Activated T-helper 1 cell treated with Interleukin-2 at 50 U/mL for 16 hours (primary cell): ENCODE measurements at places on chromosomes 2 and 18.

DNA sequence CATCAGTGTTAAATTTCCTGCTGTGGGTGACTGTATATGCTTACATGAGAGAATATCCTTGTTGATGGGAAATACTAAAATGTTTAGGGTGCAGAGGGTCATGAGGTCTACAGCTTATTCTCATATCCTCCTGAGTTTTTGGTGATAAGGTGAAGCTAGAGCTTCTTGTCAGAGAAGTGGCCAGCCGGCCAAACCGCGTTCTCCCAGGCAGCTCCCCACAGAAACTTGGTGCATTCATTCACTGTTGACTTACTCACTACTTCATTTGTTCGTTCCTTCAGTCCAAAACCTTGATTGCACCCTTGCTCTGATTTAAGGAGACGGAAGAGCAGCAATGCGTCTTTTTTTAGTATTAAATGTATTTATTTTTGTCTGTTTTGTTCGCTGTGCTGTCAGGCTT, 8.7 kb downstream of the SNED1 start:
- DNase-seq: no peak

- DNase-seq: no peak
Observed at GRCh38 chr2:42758751-42759150, 5.2 kb downstream of the OXER1 start.

DNA sequence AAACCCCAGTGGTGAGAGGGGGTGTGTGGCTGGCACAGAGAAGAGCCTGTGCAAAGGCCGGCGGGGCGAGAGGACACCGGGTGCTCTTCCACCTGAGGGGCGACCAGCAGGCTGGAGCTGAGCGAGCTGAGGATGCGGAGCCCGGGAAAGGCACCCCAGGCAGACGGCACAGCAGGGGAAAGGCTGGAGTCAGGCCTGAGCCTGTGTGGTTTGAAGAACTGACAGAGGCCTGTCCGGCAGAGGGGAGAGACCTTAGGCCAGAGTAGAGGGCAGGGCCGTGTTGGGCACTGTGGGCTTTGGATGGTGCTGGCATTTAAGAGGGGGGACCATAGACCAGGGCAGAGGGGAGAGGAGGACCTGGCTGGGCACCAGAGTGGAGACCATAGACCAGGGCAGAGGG, 149.8 kb downstream of the RTP5 start:
- DNase-seq: no peak

DNA sequence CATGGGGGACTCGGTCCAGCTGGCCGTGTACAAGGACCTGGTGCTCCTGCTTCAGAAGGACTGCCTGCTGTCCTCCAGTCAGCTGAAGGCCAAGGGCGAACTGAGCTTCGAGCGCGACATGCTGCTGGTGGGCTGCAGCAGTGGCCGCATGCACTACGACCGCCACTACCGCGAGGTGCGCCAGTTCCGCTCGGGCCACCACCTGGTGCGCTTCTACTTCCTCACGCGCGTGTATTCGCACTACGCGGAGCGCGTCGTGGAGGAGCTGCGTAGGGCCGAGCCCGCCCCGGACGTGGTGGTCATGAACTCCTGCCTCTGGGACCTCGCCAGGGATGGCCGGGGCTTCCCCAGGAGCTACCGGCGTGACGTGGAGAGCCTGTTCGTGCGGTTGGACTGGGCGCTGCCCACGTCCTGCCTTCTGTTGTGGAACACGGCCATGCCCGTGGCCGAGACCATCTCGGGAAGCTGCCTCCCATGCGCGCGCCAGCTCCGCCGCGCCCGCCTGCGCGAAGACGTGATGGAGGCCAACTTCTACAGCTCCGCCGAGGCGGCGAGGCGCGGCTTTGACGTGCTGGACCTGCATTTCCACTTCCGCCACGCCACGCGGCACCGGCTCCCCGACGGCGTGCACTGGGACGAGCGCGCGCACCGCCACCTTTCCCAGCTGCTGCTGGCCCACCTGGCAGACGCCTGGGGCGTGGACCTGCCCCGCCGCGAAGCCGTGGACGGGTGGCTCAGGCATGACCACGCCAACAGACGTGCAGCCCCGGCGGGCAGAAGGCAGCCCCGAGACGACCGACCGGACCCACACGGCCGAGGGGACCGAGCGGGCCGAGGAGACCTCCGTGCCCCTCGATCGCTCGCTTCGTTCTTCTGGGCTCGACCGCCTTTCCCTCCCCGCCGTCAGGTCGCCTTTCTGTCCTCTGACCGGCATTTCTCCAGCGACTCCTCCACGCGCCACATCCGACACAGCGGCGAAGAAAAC, 293.9 kb upstream of the ERBB4 start:
- no peak for DNase-seq

GRCh38 chr2:221465776-221466175, 106.3 kb downstream of the EPHA4 start:
- DNase-seq: no peak

DNA sequence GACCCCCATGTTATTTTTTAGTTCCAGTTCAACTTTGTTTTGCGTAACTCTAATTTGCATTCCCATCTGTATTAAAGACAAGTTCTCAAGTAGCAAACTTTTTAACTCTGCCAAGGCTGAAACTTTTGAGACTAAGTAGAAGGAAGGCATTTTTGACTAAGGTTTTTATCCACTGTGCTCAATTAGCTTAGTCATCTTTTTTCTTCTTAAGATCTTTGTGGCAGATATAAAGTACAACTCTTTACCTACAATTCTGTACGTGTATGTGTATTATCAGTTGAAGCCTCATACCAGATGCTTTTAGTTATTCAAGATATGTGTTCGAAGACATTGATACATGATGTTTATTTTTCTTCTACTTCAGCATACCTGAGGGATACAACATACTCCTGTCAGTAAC, 41.6 kb downstream of the CREB1 start:
- DNase-seq: no peak

DNA sequence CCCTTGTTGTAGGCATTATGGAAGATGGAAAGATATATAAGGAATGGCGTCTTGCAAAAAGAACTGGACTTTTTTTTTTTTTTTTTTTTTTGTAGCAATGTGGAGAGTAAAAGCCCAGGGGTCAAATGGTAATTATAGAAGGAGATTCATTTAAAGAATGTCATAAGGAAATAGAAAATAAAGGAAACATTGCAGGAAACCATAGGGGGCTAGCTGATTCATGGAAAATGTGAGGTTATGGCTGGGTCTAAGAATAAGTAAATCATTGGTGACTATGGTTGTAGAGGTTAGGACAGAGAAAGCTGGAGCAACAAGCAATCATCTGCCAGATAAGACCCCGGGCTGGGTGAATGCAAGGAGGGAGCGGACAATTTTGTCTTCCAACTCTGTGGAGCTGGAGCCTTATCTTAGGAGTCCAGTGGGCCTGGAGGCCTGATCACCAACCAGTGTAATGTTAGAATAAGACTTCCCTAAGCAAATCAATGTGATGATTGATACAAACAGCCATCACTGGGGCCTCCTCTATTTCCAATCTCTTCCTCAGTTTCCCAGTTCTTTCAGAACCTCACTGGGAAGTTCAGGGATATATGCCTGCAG, 201.2 kb upstream of the TNP1 start:
- DNase-seq: no peak

GRCh38 chr18:77049938-77050337, 82.6 kb downstream of the MBP start:
- no peak for DNase-seq

- DNase-seq: no peak
Observed at GRCh38 chr2:69082430-69082997, 69.5 kb downstream of the ANTXR1 start.

DNA sequence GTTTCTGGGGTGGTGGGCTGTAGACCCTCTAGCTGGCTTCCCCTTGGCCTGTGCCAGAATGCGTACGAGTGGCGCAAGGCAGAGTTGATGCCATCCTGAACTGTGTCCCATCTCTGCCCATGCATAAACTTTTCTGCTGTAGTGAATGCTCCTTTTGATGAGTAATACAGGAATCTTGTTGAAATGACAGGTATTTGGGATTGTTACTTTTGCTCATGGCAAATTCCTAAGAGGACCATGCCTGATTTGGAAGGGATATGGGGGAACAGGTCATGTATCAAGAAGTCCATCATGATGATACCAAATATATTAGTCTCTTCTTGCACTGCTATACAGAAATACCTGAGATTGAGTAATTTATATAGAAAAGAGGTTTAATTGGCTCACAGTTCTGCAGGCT, 648.0 kb downstream of the SLC4A3 start:
- DNase-seq: no peak

DNA sequence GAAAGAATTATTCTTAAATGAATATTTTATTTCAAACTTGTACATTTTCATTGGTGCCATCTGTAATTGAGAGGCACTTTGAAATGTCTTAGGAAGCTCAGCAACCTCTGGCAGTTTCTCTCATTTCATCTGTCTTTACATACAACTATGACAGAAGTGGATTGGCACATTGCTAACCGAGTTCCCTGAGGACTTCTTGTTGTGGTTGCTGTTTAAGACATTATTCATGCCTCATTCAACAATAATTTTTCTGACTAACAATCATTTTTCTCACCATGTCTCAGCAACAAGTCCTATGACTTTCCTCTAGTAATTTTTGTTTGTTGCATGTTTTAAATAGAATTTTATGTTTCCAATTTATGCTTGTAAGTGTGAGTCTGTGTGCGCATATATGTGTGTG, 284.0 kb upstream of the CWC22 start:
- DNase-seq: no peak

DNA sequence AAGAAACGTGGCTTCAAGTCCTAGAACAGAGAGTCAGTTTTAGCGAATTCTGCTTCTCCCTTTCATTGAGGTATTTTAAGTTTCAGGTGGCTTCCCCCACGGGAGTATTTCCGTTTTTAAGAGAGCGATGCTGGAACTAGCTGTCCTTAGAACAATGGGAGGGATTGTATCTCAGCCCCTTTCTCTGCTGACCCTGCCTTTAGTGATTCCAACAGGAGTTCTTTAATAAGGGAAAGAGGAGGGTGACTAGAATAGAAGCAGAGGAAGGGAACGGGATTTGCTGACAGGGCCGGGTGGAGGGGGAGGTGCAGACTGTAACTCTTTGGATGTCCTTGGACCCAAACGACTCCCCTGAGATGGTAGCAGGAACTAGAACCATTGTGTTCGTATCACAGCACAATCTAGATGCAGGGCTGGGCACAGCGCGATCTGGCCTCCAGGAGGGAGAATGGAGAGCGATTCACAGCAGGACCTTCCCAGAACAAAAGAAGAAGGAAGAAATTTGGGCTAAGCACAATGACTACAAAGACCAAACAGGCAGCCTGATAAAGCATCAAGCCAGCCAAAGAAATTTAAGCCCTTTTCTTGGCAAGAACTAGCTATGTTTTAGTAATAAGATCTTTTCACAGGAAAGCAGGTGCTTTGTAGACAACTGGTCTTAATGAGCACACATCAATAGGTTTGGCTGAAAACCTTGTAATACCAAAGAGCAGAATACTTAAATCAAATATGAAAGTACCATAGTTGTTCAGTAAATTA, 15.8 kb upstream of the RTTN start:
- no peak for DNase-seq

DNA sequence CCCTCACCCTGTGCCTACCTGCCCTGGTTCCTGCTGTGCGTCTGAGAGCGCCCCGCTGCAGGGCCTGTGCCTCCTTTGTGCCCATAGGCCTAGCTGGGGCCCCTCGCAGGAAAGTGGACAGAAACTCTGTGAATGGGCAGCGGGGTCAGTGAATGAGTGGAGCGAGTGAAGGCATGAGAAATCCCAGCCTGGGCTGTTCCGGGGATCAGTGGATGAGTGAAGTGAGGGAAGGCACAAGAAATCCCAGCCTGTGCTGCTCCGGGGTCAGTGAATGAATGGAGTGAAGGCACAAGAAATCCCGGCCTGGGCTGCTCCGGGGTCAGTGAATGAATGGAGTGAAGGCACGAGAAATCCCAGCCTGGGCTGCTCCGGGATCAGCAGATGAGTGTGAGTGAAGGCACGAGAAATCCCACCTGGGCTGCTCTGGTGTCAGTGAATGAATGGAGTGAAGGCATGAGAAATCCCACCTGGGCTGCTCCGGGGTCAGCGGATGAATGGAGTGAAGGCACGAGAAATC, 2.0 kb downstream of the COLEC11 start:
- DNase-seq: no peak

DNA sequence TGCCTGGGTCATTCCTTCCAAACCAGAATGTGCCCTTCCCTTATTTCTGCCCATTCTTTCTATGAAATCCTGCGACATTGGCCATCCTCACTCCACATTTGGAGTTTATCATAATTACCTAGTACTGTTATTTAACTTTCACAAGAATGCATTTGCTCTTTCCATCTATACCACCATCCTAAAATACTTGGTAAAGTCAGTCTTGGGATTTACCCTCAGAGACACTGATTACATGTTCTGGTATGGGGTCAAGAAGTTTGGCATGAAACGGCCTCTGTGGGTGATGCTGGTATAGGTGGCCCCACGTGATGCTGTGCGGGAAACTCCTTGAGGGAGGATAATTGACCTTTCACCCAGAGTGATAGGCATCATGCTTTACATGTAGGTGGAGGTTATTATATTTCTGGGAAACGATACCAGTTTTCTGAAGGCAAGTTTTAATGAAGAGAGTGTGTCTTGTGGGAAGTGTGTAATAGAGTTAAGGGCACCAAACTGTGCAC, 123.5 kb downstream of the FMNL2 start:
- no peak for DNase-seq

DNA sequence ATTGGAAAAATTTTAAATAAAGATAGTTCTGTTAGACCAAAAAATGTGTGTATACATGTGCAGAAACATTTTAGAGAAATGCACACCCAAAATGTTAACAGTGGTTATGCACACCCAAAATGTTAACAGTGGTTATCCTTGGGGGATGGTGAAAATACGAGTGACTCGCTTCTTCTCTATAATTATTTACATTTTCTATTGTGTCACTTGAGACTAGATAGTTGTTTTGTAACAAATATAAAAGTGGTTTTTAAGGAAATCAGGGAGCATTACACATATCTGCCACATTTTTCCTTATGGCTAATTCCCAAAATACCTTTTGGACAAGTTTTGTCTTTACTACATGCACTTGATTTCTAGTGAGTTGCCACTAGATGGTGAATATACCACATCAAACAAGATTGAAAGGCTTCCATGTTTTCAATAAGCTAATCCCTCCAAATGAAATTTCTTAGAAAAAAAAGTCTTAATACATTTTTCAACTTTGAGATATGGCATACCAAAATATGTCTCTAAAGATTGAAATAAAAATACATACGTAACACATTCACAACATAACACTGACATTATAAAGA, 9.0 kb upstream of the HIBCH start:
- DNase-seq: no peak

- peak; percentile 48 for DNase-seq
Observed at GRCh38 chr18:12911025-12911928, 27.2 kb upstream of the PTPN2 start.

DNA sequence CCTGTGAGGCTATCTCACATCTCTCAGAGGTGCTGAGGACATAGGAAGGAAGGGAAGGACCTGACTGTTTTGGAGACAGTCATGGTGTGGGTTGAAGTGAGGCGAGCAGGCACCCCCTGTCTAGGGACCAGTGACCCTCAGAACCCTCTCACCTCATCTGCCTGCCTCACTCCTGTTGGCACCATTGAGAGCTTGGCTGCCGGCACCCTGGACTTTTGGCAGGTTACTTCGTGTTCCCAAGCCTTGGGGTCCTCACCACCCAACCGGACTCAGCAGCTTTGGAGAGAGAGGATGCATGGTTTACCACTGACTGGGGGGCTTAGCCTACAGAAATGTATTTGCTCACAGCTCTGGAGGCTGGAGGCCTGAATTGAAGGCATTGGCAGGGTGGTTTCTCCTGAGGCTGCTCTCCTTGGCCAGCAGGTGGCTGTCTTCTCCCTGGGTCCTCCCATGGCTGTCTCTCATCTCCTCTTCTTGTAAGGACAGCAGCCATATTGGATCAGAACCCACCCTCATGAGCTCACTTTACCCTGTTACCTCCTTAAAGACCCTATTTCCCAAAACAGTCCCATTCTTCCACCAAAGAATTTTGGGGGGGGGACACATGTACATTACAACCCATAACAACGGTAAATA, 142.0 kb downstream of the TSN start:
- no peak for DNase-seq

GRCh38 chr18:59520562-59521355, 161.7 kb upstream of the LMAN1 start:
- DNase-seq: no peak
